ENCODE measurements at places on chromosomes 4 and X.

DNA sequence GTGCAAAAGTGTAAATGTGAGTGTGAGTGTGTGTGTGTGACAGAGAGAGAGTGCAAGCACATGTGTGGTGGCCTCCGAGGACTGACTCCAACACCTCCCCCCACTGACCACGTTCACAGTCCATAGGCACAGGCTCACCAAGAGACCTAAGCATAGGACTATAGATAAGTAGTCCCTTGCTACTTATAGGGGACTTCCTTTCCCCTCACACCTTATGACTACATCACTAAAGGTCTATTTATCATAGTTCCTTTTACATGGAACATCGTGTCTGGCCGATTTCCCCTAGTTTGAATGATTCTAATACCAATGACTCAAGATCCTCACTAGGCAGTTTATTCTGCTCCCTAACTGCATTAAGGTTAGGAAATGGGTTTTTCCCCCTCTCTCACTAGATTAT, 17.8 kb downstream of the FRMPD3 start:
- no peak for DNase-seq

- no peak for DNase-seq
Observed at GRCh38 chrX:97326456-97326855, 442.7 kb downstream of the RPA4 start.

- DNase-seq = no peak
Observed at GRCh38 chr4:185112104-185112503, 31.0 kb upstream of the SLC25A4 start.

DNA sequence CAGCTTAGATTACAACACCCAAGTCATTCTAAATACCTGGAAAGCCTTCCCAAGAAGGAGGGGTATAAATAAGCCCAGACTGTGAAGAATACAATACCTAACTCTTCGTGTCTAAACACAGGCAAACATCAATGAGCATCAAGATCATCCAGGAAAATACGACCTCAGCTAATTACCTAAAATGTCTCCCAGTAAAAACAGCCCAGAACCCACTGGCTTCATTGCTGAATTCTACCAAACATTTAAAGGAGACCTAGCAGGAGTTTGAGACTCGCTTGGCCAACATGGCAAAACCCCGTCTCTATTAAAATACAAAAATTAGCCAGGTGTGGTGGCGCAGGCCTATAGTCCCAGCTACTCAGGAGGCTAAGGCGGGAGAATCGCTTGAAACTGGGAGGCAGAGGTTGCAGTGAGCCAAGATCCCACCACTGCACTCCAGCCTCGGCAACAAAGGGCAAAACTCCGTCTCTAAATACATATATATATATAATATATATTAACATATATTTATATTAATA, 19.1 kb upstream of the HSFX4 start:
- DNase-seq = no peak

GRCh38 chr4:6682862-6683590, 10.7 kb upstream of the S100P start:
- no peak for DNase-seq

GRCh38 chrX:39830414-39830813, 267.3 kb downstream of the BCOR start:
- DNase-seq = no peak

DNA sequence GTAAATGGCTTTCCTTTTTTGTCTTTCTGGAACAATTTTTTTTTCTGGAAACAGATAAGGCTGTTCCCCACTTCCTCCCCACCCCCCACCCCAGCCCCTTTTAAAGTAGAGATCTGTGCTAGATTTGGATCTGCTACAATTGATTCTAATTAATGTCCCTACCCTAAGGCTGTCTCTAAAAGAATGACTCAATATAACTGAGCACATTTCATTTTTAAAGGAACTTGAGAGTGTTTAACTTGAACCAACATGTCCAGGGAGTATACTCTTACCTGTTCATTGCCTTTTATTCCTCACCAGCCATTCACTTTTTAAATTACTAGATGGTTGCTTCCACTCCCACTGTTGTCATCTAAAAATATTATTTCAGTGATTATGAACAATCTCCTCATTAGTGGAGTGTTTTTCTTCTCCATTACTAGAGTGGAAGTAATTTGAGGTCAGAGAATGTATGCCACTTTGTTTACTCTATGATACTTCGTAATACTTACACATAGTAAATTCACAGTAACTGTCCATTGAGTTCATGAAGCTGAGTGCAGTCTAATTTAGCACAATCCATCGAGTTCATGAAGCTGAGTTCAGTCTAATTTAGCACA, 14.1 kb upstream of the CNOT6L start:
- DNase-seq = no peak

DNA sequence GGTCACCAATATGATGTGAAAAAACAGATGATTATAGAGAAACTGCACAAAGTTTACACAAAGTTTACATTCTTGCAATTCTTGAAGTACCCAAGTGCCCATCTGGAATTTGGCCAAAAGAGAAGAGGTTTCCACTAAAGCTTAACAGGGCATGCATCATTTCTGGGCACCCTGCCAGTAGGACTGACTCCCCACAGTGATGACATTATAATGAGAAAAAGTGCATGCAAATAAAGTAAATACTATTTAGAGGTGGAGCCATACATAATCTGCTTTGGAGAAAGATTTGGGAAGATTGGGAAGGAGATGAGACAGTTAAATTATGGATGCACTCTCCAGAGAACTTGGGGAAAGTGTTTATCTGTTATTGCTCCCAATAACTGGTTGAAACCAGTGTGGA, 93.7 kb upstream of the TRPC3 start:
- no peak for DNase-seq

DNA sequence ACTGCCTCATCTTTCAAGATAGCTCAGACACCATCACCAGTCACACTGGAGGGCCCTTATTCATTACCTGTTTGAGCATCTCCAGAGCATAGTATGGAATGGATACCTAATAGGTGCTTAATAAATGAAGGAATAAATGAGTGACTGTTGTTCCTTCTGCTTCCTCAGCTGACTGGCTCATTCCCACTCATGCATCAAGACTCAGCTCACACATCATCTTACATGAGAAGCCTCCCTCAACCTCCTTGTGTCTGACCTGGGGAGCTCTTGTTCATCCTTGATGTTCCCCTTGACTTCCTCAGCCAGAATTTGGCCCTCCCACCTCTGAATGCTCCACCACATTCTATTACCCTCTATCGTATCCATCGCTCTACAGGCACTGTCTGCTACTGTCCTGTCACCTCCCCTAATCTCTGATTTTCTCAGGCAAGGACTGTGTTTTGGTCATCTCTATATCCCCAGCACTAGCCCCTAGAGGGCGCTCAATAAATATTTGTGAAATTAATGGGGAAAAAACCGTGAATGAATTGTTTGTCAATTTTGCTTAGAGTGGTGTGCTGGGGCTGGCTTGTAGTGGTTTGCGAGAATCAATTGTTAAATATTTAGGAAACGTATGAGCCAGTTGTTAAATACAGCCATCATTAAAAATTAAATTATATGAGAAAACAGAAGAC, 88.3 kb downstream of the NHSL2 start:
- DNase-seq = no peak

- DNase-seq = no peak
Observed at GRCh38 chr4:185654965-185655554, 119.8 kb upstream of the PDLIM3 start.
